ENCODE measurements at places on chromosomes 13 and 19. TPM values are rescaled to one million over a fixed set of nuclear protein-coding genes. Genes with fewer than 3 reads are reported as not detected.

Gene F10
- total RNA-seq = not detected

Gene ARL11
- 3.7 TPM for total RNA-seq

Gene CEACAM8
- not detected for total RNA-seq

Gene CNFN
- 7.8 TPM for total RNA-seq

Gene C19orf33
- total RNA-seq = 150 TPM

Gene LRRC4B
- not detected for total RNA-seq

Gene DLL3
- total RNA-seq = 1.4 TPM

DNA sequence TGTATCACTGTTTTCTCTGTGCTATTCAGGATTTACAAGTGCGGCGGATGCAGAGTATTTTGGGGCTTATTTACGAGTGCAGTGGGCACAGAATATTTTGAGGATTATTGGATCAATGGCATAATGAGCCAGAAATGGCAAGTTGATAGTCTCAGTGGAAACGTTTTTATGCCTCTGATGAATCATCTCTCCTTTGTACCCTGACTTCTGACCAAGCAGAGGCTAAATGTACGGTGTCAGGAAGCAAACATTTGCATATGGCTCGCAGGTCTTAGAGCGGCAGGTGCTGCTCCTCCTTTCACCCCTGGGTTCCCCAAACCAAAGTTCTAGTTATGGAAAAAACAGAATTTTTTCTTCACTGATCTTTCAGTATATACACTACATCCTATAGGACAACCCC, 94.5 kb downstream of the LIG4 start:
- DNase-seq = no peak

DNA sequence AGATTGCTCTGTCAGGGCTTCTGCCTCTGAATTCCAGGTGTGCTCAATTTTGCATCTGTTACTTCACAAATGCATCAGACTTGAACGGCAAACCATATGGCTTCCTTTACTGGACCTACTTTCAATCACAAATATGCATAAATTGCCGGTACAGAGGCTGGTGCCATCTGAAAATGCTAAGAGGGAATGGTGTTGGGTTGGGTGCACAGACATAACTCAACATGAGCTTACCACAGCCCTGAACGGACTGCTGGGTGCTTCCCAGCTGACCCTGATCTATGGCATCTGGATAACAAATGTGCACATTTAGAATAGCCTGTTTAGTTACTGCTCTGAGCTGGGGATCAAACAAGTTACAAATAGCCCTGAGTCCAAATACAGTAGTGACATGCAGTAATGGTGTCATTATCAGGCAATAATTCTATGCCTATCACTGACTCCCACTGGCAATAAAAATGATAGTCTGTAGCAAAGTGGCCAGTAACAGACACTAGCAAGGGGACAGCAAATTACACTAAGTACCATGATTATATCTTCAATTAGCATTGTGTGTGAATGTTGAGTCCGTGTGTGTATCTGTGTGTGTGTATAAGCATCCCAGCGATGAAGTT, 927.3 kb downstream of the DIAPH3 start:
- DNase-seq = no peak

GRCh38 chr13:22047785-22048104, 376.9 kb downstream of the FGF9 start:
- no peak for DNase-seq

- DNase-seq = no peak
These were observed 30.7 kb upstream of the ASF1B start for GRCh38 chr19:14166999-14167575.

- no peak for DNase-seq
These were observed 58.6 kb downstream of the LMO7 start for GRCh38 chr13:75694722-75695121.

GRCh38 chr19:10976131-10976892, 15.5 kb downstream of the SMARCA4 start:
- no peak for DNase-seq

DNA sequence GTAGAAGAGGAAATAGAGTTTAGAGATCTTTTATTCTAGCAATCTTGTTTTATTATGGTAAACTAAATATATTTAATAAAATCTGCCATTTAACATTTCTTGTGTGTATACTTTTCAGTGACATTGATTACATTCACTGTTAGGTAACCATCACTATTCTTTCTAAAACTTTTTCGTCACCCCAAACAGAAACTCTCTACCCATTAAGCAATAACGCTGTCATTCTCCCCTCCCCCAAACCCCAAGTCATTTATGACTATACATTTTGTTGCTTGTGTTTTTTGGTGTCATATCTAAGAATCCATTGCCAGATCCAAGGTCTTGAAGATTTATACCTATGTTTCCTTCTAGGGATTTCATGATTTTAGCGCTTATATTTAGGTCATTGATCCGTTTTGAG, 10.6 kb downstream of the URI1 start:
- no peak for DNase-seq

DNA sequence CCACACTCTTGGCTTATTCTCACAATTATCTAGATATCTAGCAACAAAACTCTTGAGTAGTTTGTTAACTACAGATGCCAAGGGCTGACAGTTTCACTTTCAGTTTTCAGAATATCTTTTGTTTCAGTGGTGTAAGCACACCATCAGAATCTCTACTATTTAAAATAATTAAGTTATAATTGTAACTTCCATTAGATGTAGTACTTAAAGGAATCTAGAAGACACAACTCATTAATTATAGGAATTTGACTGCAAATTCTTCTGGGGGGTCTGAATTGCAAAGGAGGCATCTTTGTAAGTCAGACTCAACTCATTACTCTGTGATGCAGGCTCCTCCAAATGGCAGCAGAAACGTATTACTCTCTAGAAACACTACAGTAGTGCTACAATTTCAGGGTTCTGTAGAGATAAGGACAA, 44.9 kb upstream of the USPL1 start:
- no peak for DNase-seq

DNA sequence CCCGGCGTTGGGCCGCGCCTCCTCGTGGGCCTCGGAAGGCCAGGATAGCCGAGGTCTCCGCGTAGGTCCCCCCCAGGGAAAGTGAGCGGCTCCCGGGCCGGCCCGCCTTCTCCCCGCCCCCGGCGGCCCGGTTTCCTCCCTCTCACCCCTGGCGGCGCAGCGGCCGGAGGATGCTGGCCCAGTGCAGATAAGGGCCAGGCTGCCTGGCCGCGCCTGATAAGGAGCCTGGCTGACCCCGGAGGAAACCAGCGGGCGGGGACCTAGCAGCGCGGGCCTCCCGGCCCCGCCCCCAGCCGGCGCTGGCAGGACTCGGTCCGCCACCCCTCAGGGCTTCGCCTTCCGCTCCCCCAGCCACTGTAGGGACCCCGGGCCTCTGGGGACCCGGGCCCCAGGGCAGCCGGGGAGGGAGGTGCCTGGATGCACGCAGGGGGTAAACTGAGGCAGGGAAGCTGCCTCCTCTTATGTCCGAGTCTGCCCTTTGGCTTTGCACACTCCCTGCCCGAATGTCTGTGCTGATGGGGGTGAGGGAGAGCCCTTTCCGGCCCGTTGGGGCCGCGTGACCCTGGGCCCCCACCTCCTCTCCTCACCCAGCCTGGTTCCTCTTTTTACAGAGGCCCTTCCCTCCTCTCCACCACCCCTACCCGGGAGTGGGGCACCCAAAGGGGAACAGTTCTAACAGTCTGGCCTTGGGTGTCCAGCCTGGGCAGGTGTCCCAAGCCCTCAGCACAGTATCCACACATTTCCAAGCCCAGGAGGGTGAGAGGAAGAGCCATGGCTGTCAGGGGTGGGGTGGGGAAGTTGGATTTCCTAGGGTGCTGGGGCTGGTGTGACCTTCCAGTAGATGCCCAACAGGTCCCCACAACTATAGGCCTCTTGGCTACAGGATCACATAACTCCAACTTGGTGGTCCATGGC, at the start of gene LYL1:
TSS of gene LYL1 (minus strand) at position 193 of the 915 bp plus-strand sequence. CDS start 1,687 bp downstream, outside the sequence.
- no peak for DNase-seq

GRCh38 chr13:19052180-19052579, 129.4 kb downstream of the TUBA3C start:
- no peak for DNase-seq

All from PC-9 (cell line).